ENCODE measurements at places on chromosomes 5 and 9. TPM values are rescaled to one million over a fixed set of nuclear protein-coding genes. Genes with fewer than 3 reads are reported as not detected.

FAM163B gene
- not detected for total RNA-seq

FAM81B gene
- total RNA-seq: not detected

FIBCD1 gene
- total RNA-seq: 12.1 TPM

DRD1 gene
- total RNA-seq: 0.13 TPM

INSL6 gene
- total RNA-seq: not detected

SH3RF2 gene
- 2.4 TPM for total RNA-seq

ROPN1L gene
- 2.1 TPM for total RNA-seq

ALDOB gene
- total RNA-seq: not detected

RPL35 gene
- 3,120 TPM for total RNA-seq

RANBP3L gene
- total RNA-seq: not detected

TGFBI gene
- total RNA-seq: 1,578 TPM

AQP3 gene
- 22.7 TPM for total RNA-seq
